ENCODE measurements at places on chromosomes 5 and 9.
A peak's percentile ranks its signal among the peaks of the same experiment; 100 is the strongest.

- no peak for DNase-seq
Measured at GRCh38 chr9:106932178-106932577, 69.2 kb downstream of the ZNF462 start.

GRCh38 chr5:121027636-121028035 lies 563.5 kb downstream of the PRR16 start:
- no peak for DNase-seq

DNA sequence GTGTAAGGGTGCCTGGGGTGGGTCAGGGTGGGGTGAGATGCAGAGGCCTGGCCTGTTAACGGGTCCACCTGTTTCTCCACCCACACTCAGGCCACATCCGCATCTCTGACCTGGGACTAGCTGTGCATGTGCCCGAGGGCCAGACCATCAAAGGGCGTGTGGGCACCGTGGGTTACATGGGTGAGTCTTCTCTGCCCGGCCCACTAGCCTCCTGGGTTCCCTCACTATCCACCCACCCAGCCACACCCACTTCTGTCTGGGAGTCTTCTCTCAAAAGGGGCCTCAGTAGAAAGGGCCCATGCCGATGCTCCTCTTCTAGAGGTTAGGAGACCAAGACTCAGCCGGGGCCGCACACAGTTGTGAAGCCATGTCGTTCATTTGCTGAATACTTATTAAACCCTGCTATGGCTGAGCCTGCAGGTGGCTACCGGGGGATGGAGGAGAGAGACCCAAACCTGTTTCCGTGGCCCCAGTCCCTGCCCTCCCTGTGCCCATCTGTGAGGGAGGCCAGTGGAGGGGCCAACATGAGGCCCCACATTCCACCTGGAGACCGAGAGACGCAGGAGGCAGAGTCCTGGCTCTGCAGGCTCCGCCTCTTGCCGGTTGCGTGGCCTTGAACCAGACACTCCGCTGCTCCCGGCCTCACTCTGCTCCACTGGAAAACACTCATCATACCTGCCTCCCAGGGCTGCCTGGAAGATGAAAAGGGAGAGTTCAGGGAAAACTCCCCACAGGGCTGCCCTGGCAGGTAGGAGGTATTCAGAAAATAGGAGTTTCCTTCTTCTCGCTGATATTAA lies 8.7 kb downstream of the GRK6 start:
- DNase-seq: no peak

GRCh38 chr9:21687351-21687750 lies 115.1 kb upstream of the MTAP start:
- DNase-seq: no peak

DNA sequence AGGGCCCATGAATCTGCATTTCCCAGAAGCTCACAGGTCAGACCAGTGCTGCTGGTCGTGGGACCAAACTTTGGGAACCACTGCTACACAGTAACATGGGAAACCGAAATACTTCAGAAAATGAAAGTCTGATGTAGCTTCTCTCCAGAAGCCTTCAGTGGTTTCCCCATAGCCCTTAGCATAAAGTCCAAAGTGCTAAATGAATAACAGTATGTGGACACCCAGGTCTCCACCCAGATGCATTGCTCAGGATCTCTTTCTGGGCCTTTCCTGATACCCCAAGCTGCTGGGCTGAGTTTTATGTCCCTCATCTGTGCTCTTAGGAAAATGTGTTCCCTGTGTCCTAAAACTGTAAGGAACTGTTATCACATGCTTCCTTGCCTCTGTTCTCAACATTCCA lies 100.4 kb downstream of the NFIB start:
- peak; percentile 54 for DNase-seq

DNA sequence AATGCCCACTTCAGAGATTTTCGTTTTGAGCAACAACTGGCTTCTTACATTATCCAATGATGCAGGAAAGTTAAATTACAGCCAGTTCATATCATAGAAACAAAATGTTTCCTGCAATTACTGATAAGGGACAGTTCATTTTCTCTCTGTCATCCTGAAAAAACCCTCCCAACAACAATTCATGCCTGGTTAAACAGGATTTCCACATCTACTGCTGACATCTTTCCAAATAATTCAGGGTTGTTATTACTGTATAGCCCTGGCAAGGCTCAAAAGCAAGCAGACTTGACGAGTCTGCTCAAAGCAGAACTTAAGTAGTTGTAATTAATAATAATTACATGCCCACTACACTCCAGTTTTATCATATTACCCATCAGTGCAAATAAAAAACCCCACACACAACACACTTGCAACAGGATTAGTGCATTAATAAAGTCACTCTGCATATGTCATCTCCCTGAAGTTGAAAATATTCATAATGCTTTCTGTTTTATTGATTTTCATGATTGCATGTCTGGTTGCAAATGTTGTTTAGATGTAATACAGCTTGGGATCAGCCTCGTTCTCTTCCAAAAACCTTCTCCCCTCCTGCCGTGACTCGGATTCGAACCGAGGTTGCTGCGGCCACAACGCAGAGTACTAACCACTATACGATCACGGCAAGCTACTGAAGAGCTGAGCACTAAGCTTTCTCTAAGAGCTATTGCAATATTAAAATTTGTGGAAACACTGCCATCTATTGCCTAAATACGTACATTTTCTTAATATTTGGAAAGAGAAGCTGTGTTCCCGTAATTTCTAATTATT lies 119.6 kb upstream of the NFIB start:
- no peak for DNase-seq

GRCh38 chr5:45774528-45774927 lies 78.3 kb upstream of the HCN1 start:
- DNase-seq: no peak

- DNase-seq: no peak
Measured at GRCh38 chr9:94082553-94082952, 1.7 kb upstream of the PTPDC1 start.

DNA sequence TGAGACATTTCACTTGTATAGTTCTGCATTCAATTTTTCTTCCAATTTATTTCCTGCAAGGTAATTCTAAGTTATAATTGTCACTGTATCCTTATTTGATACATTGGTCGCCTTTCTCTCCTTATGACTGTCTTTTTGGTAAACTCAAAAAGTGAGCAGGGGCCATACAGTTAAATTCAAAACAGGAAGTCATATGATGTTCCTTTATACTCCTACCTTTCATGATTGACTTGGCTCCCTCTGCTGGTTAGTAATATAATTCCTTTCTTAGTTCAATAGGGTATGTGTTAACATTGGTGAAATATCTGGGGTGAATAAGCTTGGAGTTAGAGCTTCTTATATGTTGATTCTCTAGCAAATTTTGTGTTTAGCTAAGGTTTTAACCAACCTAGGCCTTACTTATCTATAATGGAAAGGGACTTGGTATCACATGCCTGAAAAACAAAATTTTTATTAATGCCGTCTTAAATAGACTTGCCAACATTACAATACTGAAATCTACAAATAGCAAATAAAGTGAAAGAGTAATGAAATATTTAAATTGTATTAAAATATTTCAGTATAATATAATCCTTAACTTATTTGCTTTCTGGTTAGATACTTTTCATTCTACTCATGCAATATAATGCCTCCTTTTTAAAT lies 6.0 kb upstream of the NIPBL start:
- peak; percentile 39 for DNase-seq

DNA sequence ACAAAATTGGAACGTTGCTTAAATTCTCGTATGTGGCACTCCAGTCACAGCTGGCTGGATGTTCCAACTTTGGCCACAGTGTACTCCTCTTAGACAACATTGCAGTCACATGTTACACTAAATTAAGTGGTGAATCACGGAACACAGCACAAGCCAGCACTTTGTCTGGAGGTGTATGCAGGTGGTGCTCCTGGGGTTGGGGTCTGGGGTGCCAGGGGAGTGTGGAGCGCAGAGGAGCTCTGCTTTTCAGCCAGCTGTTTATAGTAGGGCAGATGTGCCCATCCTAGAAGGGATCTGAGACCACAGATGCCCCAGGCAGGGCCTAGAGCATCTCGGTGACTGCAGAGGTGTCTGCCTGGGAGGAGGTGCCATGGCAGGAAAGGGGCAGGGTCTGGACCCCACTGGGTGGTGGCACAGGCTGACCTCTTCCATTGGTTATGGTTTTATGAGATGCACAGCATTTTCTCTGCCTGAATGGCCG lies 82.6 kb downstream of the WNK2 start:
- no peak for DNase-seq

- peak; percentile 25 for DNase-seq
Measured at GRCh38 chr5:66558560-66558959, 37.6 kb upstream of the MAST4 start.

- DNase-seq: no peak
Measured at GRCh38 chr9:122808141-122808540, 8.2 kb downstream of the OR1K1 start.

- DNase-seq: no peak
Measured at GRCh38 chr5:143398451-143399237, 4.8 kb downstream of the NR3C1 start.

DNA sequence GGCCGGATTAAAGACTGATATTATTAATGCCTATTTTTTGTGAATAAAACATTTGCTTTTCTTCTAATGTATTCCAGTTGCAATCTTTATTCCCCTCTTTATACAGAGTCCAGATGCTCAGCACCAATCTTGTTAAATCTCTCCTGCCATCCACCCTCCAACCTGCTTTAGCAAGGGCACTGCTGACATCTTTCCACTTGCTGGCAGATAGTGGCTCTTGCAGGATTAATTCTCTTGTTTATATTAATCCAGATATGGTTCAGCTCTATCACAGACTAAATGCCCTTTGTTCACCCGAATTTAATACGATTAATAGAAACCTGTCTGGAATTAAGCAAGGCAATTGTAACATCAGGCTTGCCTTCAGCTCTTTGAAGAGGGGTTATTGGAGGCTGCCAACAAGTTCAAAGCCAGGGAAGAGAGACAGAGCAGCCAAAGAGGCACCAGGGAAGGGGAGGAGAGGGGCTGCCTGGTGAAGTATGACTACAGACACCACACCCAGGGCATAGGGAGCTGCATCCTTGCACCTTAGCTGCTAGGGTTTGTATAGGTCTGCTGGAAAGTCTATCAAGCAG lies 236.2 kb downstream of the SAXO1 start:
- no peak for DNase-seq

DNA sequence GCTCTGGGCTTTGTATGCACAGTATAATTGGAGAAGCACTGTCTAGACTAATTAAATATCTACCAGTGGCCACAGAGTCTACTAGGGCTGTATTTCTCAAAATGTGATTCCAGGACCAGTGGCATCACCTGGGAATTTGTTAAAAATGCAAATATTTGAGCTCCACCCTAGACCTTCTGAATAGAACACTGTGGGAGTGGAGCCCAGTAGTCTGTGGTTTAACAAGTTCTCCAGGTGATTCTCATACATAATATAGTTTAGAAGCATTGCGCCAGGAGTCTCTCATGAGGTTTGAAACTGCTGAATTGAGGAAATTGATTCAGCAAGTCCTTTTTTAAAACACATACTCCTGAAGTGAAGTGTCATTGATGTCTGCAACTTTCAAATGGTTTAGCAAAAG lies 74.7 kb downstream of the FCHO2 start:
- no peak for DNase-seq

DNA sequence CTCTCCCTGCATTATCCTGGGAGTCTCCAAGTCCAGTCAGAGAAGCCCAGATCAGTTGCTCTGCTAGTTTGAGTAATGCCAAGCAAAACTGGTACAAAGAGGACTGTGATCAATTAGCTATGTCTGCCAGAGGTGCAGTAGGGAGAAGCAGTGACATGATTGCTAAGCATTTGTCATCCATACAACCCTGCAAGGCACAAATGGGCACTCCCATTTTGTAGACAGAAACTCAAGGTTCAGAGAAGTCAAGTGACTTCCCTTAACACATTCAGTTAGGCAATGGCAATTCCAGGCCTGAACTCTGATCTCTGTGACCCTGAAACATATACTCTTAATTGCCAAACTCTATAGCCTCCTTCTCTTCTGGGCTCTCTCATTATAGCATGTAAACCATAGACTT lies 34.0 kb downstream of the NDST1 start:
- DNase-seq: peak; percentile 75

- DNase-seq: no peak
Measured at GRCh38 chr9:91177661-91178280, 183.9 kb downstream of the AUH start.

DNA sequence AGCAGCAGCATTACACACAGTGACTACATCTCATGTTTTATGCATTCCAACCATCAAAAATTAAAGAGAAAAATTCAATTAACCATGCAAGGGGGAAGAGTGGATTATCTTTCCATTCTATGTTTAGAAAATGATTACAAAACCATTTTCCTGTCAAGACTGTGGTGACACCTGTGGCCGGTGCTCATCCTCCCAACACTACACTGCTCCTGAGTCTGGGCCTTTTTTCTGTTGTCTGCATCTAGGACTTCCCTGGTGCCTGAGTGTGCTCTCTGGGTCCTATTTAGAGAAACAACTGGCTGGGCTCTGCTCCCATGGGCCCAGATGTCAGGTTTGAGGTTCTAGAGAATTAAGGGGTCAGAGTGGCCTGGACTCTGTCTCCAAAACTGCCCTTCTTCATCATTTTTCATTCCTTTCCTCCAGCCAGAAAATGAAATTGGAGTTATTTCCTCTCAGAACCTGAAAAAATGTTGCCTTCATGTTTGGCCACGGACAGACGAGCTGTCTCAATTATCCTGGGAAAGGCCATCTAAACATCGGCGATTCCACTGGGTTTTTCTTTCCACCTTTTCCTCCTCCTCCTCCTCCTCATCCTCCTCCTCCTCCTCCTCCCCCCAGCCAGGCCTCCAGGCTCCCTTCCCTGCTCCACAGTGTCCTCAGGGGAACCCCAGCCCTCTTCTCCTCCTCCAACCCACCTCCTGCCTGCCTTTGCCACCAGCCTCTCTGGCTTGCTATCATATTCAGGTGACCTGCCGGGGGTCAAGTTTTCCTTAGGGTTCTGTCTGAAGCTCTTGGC lies 11.4 kb upstream of the ARSI start:
- DNase-seq: no peak

- DNase-seq: no peak
Measured at GRCh38 chr5:38329132-38329715, 70.9 kb downstream of the EGFLAM start.

GRCh38 chr9:70080481-70081119 lies 37.0 kb downstream of the MAMDC2 start:
- peak; percentile 46 for DNase-seq

GRCh38 chr9:37105234-37105633 lies 15.1 kb upstream of the ZCCHC7 start:
- DNase-seq: no peak

GRCh38 chr5:140223567-140223966 lies 48.6 kb downstream of the CYSTM1 start:
- DNase-seq: no peak

DNA sequence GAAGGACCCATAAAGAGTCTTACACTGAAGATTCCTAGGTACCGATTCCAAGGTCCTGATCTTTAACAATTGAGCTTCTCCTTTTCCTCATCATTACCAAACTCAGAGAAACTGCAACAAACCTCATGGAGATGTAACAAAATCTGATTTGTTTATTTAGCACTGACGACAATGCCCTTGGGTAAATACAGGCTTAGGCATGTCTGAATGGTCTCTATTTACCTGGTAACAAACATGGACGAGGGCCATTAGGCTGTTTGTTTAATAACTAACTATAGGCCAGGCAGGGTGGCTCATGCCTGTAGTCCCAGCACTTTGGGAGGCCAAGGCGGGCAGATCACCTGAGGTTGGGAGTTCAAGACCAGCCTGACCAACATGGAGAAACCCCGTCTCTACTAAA lies 333.3 kb downstream of the AGTPBP1 start:
- DNase-seq: no peak
